ENCODE measurements at places on chromosomes 3 and 15.

GRCh38 chr3:45477041-45477725, 88.8 kb downstream of the LARS2 start:
- DNase-seq, result no peak

- no peak for DNase-seq
These were observed 43.5 kb upstream of the UBE2E1 start for GRCh38 chr3:23762214-23762613.

DNA sequence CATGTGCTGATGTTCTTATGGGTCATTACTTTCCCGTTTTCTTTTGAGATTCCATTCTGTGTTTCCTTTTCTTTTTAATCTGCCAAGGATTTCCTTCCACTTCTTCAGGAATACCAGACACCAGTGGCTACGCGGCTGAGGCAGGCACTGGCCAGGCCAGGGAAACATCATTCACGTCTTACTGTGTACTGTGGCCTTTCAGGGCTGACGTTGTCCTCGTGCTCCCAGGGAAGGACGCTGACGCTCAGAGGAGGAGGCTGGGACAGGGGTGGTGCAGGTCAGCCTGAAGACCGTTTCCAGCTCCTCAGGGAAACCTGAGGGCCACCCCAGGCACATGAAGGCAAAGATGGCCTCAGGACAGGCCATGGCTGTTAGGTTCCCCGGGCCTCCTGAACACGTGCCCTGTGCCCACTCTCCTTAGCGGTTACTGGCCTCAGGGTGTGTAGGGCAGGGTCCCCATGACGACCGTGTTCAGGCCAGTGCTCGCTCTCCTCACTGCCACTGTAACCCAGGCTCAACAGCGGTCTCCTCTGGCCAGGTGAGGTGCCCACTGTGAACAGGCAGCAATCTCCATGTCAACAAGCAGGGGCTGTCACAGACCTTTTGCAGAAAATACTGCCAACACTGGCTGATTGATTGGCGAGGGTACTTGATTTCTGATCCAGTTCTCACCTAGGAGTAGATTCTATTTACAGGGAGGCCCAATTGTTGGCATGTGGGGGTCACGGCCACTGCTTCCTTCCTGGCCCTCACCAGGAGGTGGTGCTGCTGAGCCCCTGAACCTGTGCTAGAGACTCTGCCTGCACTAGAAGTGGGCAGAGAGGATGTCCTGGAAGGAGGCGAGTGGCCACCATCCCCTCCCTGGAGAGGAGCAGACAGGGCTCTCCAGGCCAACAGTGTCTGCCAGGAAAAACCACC, 169.5 kb downstream of the ATP10A start:
- DNase-seq, result peak; percentile 12

DNA sequence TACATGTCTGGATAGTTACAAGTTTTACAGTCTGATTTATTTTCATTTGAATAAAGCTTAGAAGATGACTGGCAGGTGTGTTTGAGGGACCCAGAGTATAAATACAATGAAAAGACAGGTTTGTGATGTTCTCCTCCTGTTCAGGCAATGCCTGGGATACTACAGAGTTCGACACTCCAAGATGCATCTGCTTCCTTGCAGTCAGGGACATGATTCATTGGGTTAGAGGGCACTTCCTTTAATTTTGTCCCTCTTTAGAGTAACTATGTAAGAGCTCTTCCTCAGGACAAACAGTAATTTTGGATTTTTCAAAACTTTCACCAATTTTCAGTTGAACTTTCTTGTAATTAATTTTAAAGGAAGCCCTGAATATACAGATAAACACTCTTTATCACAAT, 102.0 kb downstream of the LMLN start:
- no peak for DNase-seq

- DNase-seq, result no peak
These were observed 59.9 kb upstream of the KLF13 start for GRCh38 chr15:31266712-31267111.

DNA sequence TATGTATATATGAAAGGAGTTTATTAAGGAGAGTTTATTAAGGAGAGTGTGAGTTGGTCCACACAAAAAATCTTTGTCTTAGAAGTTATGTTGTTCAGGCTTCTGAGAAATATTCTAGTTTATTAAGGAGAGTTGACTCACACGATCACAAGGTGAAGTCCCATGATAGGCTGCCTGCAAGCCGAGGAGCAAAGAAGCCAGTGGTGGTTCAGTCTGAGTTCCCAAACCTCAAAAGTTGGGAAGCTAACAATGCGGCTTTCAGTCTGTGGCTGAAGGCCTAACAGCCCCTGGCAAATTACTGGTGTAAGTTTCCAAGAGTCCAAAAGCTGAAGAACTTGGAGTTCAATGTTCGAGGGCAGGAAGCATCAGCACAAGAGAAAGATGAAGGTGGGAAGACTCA, 42.4 kb upstream of the DAZL start:
- no peak for DNase-seq

GRCh38 chr3:24259901-24260512, 234.6 kb downstream of the THRB start:
- no peak for DNase-seq

DNA sequence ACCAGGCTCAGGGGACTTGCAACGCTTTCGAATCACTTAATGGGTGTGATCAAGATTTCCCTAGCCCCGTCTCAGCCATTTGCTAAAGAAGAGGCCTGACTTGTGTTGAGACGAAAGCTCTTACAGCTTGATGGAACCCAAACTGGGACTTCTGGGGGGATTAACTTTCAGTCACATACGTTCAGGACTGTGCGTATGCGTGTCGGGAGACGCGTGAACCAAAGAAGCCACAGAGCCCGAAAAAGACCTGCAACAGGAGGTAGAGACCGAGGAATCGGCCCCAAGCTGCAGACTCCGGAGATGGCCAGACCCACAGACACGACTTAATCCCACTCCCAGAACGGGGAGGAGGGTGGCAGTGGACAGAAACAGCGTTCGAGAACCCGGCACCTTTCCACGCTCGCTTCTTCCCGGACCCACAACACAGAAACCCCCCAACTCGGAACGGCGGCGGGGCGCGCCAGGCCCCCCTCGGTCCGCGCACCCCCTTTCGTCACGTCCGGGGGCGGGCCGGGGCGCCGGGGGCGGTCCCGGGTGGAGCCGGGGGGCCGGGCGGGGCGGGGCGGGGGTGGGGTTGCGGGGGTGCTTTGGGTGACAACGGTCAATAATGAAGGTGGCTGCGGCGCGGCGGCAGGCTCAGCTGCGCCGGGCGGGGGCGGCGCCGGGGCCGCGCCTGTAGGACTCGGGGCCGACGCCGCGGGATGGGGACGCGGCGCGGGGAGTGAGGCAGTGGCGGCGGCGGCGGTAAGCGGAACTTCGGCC, at the start of gene ATP11B:
TSS of gene ATP11B (plus strand) at position 604 of the 762 bp plus-strand sequence. CDS start 256 bp downstream, outside the sequence.
- peak; percentile 61 for DNase-seq

DNA sequence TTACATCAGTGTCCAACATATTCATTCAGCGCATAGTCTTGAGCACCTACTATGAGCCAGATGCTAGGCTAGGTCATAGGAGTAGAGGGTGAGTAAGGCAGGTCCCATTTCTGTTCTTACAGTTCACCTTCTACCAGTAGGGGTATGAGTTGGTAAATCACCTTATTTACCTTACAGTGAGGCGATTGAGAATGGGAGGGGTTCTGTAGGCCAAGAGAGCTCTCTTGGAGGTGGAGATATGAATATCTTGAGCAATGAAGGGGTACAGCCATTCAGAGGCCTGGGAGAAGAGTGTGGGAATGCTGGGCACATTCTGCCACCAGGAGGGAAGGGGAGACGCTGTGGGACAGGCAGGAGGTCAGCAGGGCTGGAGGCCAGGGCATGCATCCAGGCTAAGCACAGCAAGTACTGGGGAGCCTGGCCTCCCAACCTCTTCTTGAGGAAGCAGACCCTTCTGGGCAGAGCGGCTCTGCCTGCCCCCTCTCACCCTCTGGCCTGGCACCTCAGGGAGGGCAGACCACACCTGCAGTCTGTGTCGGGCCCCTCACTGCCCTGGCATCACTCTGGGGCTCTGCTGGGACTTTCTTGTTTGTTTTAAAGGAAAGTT, 123.4 kb downstream of the EEFSEC start:
- no peak for DNase-seq

Data from activated CD4-positive, alpha-beta T cell treated with anti-CD3 and anti-CD28 coated beads for 24 hours (primary cell).